ENCODE measurements at places on chromosomes 13 and 19. TPM values are rescaled to one million over a fixed set of nuclear protein-coding genes. Genes with fewer than 3 reads are reported as not detected.

DNA sequence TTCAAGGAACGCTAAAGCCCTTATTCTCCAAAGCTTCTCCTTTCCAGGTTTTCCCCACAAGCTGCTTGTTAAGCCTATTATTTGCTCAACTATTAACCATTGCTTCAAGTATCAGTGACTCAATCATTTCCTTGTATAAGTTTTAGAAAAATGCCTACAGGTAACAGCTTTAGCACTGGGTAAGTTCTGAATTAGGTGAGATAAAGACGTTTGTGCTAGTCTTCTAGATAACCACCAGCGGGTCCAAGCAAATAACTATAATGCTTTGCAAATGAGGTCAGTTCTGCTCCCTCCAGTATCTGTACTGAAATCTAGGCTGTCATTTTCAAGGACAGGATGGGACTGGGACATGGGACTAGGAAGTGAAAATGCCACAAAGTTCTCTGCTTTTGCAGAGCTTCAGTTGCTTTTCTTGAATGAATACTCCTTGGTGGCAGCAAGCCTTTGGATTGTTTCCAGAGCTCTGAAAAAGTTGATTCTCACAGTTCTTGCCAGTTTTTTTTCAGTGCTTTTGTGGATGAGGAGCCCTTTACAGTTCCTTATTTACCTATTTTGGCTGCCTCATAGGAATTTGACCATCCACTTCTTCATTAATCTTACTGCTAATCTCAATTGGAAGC is 1487.7 kb downstream of the EFNB2 start:
- DNase-seq = no peak

GRCh38 chr19:44512326-44513298 is 12.3 kb upstream of the ZNF180 start:
- no peak for DNase-seq

DNA sequence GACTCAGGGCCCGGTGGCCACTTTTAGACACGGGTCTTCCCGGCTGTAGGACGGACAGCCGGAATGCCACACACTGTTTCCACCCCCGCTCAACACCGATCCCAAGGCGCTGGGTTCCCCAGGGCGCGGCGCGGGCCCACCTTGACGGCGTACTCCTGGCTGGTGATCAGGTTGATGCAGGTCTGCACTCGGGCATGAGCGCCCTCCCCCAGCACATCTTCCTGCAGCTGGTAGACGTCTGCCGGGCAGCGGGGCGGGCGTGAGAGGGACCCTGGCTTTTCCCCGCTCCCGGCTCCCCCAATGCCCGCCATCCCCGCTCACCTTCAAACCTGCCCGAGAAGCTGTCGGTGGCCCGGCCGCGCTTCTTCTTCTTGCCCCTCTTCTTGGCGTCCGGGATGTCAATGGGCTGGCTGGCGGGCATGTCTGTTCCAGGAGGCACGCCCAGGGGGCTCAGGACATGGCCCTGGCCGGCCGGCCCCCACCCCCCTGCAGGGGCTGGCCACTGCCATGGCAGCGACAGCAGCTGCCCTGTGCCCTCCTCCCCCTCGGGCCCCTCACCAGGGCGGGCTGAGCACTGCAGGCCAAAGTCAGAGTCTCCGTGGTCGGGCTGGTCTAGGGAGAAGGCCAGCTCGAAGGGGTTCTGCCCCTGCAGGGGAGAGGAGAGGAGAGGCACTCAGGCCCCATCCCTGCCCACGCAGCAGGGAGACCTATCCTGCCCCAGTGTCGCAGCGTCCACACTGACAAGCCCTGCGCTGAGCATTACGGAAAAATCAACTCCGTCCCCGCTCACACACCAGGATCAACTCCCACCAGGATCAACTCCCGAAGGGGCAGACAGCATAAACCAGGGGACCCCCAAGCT is 4.8 kb downstream of the MKNK2 start:
- DNase-seq = no peak

GRCh38 chr19:3289971-3290569 is 65.6 kb downstream of the CELF5 start:
- DNase-seq = no peak

- DNase-seq = no peak
Observed at GRCh38 chr13:107217251-107217650, 649.3 kb upstream of the ARGLU1 start.

- DNase-seq = no peak
Observed at GRCh38 chr13:99265162-99265800, 7.1 kb upstream of the GPR18 start.

- DNase-seq = no peak
Observed at GRCh38 chr13:108787700-108788414, 158.4 kb downstream of the MYO16 start.

The PROZ gene
- total RNA-seq = not detected

GRCh38 chr19:33752945-33753344 is 43.7 kb upstream of the KCTD15 start:
- DNase-seq = no peak

DNA sequence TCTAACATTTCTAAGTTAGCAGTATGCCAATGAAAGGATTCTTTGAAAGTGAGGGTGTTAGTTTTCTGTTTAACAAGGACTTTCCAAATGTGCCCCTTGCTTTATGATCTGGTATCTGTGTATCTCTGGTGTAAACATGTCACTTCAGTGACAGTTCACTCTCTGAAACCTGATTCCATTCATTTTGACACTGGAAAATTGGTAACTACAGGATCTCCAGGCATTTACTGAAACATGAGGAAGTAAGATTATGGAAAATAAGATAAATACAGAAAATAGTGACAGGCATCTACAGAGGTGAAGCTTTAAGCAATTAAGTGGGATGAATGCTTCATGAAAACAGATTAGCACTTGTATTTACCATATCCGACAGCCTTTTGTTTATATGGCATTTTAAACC is 101.6 kb upstream of the MYO16 start:
- no peak for DNase-seq

The ACER1 gene
- total RNA-seq = not detected

- DNase-seq = no peak
Observed at GRCh38 chr13:95861296-95861695, 184.4 kb downstream of the DNAJC3 start.

The FAM98C gene
- total RNA-seq = 12.3 TPM

The CEACAM16 gene
- not detected for total RNA-seq

- DNase-seq = no peak
Observed at GRCh38 chr13:100694722-100695508, 20.3 kb upstream of the TMTC4 start.

DNA sequence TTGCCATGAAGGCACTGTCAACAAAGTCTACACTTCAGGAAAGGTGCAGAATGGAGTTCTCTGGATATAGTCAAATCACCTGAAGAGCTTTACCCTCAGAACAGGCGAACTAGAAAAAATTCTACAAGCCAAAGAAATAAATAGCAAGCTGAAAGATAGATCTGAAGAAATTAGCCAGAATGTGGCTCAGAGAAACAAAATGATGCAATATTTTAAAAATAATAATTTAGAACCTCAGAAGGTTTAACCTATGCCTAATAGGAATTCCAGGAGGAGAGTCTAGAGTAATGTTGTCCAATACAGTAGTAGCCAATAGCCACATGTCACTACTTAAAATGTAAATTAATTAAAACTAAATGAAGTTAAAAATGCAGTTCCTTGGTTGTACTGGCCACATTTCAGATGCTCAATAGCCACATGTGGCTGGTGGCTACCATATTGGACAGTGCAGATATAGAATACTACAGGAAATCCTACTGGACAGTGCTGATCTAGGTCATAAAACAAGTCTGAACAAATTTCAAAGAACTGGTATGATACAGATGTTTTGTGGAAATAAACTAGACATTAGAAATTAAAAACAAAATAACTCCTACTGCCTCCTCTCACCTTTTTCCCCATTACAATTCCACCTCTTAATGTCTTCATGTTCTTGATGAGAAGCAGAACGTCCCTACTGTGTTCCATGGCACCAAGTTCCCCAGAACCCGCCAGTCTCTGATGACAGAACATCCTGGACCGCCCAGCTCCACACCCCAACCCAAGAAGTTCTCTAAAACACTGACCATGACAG is 679 bp upstream of the CDADC1 start:
- no peak for DNase-seq

The TTC9B gene
- total RNA-seq = not detected

DNA sequence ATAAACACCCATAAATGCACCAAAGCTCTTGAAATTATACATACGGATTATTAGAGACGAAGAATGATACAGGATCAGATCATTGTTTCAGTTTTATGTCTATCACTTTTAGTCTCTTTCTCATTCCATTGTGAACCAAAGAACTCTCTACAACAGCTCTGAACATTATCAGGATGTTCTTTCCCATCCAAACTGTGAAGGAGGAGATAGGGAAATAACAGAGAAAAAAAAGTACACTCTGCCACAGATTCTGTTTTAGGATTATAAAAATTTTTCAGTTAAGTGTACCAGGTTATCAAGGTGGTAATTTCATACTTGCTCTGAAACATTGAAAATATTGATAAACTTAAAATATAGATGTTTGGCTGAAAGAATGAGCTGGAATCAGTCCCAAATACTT is 270.9 kb downstream of the MZT1 start:
- DNase-seq = no peak

Measured in heart right ventricle (tissue), 16 donors.